T follicular helper cell (primary cell): ENCODE measurements at places on chromosomes 1 and 21.

DNA sequence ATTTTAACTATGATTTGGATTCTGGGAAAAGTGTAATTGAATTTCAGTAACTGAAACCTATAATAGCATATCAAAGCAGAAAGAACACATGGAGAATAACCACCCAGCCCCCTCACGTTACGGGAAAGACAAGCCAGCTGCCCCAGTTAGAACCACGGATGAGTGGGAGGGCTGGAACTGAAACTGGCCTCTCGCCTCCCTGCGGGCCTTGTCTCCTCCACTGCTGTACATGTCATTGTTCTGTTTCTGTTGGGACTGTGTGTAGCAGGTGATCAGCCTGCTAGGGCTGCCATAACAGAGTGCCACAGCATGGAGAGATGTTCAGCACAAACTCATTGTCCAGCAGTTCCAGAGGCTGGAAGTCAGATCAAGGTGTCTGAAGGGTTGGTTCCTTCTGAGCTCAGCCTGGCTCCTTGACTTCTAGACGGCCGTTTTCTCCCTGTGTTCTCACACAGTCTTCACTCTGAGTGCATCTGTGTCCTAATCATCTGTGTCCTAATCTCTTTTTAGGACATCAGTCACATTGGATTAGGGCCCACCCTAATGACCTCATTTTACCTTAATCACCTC, 52.4 kb downstream of the MAP3K21 start:
- no peak for DNase-seq

DNA sequence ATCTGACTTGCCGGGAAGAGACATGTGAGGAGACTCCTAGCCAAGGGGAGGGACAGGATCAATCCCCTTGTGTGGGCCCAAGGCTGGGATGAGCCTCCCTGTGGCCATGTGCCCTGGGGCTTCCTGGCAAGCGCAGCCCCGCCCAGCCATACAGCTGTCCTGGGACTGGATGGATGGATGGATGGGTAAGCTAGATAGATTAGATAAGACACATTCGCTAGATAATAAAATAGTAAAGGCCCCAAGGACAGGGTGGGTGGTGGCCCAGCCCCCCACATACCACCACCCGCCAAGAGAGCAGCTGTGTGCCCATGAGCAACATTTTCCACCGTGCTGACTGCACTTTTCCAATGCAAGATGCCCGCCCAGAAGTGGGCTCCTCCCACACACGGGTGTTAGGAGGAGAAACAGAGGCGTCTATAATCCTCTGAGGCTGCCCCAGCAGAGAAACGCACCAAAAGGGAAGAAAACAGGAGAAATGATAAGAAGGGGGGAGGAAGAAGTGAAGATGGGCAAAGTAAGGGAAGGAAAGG, 25.1 kb downstream of the ZBTB17 start:
- peak; percentile 64 for DNase-seq

GRCh38 chr1:81650776-81651175, 150.0 kb upstream of the ADGRL2 start:
- DNase-seq = no peak

DNA sequence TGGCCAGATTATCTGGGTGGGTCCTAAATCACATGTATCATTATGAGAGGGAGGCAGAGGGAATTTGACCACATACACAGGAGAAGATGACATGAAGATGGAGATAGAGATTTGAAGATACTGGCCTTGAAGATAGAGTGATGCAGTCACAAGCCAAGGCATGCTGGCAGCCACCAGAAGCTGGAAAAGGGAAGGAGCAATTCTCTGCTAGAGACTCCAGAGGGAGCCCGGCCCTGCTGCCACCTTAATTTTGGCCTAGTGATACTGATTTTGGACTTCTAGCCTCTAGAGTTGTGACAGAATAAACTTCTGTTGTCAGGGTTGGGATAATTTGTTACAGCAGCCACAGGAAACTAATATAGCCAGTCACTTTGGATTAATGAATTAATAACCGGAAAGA, 2.2 kb upstream of the PRDM2 start:
- DNase-seq = no peak

DNA sequence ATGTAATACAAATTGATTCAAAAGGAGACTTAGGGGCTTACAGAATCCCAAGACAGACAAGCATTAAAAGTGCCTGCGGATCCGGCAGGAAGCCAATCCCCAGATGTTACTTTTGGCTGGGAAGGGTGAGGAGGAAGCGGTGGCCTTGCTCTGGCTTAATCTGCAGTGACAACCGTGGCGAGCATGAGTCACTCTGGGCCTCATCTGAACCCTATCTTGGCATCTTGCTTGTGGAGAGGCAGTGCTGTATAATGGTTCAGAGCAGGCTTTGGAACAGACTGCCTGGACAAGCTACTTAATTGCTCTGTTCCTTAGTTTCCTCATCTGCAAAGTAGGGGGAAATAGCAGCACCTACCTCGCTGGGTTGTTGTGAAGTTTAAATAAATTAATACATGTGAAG, 74.1 kb downstream of the XCL2 start:
- DNase-seq = no peak

GRCh38 chr1:166822385-166822784, 16.9 kb upstream of the POGK start:
- no peak for DNase-seq

- DNase-seq = no peak
These were observed 477.5 kb downstream of the SMYD3 start for GRCh38 chr1:246029616-246030015.

GRCh38 chr1:220882061-220882891, 3.0 kb downstream of the HLX start:
- no peak for DNase-seq

DNA sequence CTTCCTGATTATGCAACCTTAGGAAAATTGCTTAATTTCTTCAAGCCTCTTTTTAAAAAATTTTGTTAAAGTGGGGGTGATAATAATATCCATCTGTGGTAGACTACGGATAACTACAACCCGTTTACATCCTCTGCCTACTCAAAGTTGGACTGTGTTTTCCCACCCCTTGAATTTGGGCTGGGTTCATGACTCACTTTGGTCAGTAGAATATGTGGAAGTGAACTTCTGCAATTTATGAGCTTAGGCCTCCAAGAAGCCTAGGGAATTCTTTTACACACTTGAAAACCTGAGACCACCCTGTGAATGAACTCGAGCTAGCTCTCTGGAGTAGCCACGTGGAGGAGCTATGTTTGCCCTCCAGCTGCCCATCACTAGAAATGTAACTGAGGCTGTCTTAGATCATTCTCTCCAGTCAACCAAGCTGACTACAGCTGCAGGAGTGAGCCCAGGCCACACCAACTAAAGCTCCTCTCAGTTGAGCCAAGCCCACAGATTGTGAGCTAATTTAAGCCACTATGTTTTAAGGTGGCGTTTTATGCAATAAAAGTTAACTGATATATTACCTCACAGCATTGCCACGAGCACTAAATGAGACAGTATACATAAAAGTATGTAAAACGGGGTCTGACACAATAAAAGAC, 29.6 kb upstream of the CACHD1 start:
- DNase-seq = no peak

DNA sequence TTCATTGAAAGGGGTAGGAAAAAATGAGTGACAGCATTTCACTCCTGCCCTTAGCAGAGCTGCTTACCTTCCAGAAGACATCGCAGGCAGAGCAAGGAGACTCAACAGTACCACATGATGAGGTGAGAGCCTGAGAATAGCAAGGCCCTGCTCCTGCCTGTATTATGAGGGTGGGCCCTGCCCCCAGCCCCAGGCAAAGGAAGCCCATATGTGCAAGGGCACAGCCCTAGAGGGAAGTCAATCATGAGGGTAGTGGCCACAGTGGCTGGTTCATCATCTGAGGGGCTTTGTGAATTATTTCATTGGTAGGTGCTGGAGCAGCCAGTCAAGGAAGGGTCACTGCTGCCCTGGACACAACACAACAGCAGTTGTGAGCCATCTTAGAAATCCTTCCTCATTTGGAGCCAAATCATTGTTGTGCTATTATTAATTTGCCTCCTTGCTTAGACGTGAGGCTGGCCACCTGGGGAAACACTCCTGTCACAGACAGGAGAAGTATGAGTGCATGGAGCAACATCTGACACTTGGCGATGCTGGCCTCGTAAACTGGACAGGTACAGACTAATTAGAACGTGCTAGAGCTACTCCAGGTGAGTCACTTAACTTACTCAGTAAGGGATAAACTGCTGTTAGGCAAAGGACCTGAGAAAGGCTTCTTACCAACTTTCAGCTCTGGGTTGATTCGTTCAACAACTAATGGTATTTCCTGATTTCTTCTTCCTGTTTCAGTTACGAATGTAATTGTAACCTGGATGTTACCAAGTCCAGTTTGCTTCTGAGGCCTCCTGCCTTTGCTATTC, 22.7 kb upstream of the ACBD6 start:
- DNase-seq = no peak

DNA sequence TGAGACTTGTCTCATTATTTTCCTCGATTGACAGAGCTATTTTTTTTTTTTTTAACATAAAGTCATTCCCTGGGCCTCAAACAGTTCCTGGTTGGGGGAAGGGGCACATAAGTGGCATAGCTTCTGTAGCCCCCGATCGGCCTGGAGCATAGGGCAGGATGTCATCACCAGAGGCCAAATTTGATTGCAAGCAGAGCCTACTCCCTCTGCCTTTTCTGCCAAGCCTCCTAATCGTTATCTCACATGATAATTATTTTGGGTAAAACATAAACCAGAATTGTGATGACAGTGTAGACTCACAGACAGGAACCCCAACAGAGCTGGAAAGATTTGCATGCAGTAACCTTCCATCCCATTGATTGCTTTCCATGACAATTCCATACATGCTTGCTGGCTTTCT, 404.8 kb downstream of the PCP4 start:
- DNase-seq = no peak

- DNase-seq = no peak
These were observed 4.4 kb downstream of the DVL1 start for GRCh38 chr1:1344655-1345361.

DNA sequence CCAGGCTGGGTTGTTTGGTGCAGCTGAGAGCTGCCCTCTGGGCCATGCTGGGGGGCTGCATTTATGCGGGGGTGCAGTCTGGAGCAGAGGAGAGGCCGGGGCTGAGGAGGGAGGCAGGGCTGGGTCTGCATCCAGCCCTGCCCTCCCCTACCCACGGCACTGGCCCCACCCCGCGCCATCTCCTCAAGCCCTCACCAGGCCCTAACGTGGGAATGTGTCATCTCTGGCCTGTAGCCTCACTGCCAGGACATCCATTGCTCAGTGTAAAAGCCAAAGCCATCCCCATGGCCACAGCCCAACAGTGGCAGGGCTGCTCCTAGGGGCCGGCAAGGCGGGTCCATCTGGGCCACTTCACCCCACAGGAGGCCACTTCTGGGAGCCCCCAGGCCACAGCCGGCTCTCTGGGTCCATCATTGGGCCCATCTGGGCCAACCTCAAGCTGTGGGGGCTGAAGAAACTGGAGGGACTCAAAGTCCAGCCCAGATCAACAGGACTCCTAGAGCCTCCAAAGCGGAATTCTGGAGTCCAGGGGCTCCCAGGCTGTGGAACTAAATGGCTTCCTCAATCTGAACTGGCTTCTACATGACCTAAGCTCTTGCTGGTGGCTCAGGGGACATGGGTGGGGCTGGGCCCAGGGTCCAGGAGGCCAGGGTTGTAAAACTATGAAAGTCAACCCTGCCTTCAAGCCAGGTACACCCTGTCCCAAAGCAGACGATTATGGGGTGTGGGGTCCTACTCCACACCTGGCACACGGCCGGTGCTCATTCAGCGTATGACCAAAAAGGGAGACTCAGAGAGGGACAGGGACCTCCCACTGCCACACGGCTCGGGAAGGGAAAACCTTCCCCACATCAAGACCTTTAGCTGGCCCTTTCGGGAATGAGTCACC, 32.6 kb downstream of the RUNX3 start:
- no peak for DNase-seq

GRCh38 chr1:117171900-117172511, 38.7 kb downstream of the VTCN1 start:
- no peak for DNase-seq

DNA sequence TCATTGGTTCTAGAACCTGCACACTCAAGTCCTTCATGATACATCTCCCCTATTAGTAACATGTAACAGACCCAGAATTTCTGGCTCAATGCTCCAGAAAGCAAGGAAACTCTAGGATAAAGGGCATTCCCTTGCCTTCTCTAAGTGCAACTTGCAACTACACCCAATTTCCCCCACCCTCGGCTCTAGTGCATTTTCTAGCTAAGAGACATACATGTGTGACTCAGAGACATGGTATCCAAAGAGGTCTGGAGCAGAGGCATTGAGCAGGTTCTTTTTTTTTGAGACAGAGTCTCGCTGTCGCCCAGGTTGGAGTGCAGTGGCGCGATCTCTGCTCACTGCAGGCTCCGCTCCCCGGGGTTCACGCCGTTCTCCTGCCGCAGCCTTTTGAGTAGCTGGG, 132.9 kb downstream of the ZC3H11B start:
- DNase-seq = no peak

GRCh38 chr1:246291127-246291526, 216.0 kb downstream of the SMYD3 start:
- DNase-seq = no peak

DNA sequence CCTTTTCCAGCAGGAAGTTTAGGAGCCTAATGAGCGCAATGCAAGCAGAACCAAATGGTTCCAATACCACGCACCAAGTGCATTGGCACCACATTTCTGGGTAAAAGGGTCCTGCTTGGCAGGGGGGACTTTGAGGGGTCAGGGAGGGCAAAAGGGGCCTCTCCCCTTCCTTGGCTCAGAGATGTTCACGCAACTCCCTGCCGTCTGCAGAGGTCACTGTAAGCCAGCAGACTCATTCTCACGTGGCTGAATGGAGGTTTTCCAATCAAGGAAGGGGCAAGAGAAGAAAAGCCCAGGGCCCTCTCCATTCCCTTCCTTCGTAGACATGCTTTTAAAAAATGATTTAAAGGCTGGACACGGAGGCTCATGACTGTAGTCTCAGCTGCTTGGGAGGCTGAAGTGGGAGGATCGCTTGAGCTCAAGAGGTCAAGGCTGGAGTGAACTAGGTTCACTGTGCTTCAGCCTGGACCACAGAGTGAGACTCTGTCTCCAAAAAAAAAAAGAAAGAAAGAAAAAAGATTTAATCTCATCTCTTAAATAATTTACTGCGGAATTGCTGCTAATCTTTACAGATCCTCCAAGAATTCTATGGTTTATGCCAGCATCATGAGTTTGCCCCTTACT, 80.3 kb downstream of the RUNX3 start:
- DNase-seq = no peak

DNA sequence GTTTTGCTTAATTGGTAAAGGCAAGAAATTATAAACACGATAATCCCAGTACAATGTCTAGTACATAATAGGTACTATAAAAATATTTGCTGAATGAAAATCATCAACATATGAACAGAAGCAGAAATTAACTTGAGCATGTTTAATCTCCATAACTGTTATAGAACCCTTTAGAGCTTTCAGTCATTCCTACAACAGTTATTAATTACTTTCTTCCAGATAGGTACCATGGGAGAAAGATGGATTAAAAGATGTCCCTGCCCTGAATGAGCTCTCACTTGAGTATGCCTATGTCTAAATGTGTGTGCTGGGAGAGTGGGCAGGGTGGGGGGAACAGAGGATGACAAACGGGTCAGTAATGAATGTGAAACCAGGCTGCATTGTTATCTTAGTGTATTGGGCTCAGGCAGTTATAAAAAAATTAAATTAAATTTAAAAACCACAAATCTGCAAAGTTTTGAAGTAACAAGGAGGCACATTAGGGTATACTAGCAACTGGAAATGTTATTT, 2.4 kb downstream of the EPS15 start:
- DNase-seq = no peak

- no peak for DNase-seq
These were observed at the start of gene SLAMF8 for GRCh38 chr1:159826441-159827101. Gene SLAMF8 (plus strand): TSS chr1:159826873. CDS start chr1:159826899, 26 bp downstream.

GRCh38 chr1:106875622-106876021, 180.9 kb upstream of the PRMT6 start:
- DNase-seq = no peak

- peak; percentile 24 for DNase-seq
These were observed 710 bp upstream of the HYI start for GRCh38 chr1:43454270-43455011.
